ENCODE measurements at places on chromosomes 3 and 15.
A peak's percentile ranks its signal among the peaks of the same experiment; 100 is the strongest.

GRCh38 chr3:78726545-78726944, 1041.3 kb downstream of the ROBO1 start:
- no peak for DNase-seq

DNA sequence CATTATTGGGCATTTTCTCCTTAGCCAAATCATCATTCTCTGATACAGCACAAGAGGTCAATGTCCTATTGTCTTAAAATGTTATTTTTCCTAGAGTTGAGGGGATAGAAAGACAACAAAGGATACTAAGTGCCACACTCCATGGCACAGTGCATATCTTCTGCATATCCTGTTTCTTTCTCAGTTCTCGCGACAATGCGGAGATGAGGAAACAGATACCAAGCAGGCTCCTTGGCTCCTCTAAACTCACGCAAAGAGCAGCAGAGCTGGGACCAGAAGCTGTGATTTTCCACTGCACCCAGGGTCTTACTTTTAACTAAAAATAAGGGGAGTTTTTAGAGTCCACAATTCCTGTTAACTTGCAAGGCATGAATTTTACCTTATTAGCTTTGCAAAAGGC, 10.5 kb upstream of the VGLL4 start:
- no peak for DNase-seq

DNA sequence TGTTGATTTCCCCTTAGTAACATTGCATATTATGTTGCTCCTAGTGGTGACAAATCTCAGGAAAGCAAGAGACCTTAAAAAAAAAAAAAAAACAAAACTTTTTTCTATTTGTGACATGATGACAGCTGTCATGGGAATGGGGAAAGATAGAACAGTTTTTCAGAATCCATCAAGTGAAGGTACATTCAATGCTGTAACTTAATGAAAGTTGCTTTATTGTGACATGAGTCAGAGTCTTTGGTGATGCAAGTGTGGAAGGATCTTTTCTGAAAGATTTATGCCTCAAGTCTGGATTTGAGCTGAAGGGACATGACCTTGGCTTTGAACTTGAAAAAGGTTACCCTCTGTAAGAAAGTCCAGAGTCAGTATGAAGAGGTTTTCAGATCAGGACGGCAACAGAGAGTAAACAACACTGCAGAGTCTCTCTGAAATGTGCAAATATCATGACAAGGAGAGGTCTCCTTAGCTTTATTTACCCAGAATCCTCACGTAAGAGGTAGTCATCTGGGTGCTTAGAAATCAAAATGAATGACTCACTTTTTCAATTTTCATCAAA, 424.7 kb downstream of the CNTN4 start:
- no peak for DNase-seq

DNA sequence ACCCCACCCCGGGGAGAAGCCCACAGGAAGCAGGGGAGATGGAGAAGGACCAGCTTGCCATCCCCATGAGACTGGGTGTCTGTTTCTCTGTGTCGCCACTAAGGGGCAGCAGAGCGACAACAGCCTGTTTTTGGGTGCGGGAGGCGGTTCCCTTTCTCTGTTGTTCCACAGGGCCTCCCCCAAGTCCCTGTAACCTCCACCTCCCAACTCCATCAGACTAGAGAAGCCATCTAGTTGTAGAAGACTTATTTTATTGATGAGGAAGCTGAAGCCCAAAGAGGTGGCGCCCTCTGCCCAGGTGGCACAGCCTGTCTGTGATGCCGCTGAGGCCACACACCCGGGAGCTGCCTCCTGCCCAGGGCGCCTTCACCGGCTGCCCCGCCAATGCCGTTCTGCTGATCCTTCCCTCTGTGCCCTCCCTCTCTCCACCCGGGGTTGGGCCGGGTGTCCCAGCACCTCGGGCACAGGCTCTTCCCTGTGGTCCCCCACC, 3.9 kb upstream of the CCDC9B start:
- peak; percentile 86 for DNase-seq

- DNase-seq: no peak
Measured at GRCh38 chr3:124296406-124296805, 304.5 kb upstream of the ROPN1 start.

GRCh38 chr3:56962206-56962605, 98.3 kb upstream of the SPATA12 start:
- no peak for DNase-seq

All from Ammon's horn (tissue), 1 donor.